Fibroblast of lung (primary cell): ENCODE measurements at places on chromosomes 2 and 18. TPM values are rescaled to one million over a fixed set of nuclear protein-coding genes. Genes with fewer than 3 reads are reported as not detected.

GRCh38 chr2:101776172-101777043, 78.9 kb downstream of the MAP4K4 start:
- no peak for DNase-seq

- peak; percentile 27 for DNase-seq
These were observed 408.3 kb downstream of the NUP35 start for GRCh38 chr2:183532514-183532913.

- DNase-seq = peak; percentile 50
These were observed 19.4 kb downstream of the KANSL3 start for GRCh38 chr2:96618596-96619283.

- no peak for DNase-seq
These were observed 138.9 kb upstream of the ASB18 start for GRCh38 chr2:236403125-236403524.

DNA sequence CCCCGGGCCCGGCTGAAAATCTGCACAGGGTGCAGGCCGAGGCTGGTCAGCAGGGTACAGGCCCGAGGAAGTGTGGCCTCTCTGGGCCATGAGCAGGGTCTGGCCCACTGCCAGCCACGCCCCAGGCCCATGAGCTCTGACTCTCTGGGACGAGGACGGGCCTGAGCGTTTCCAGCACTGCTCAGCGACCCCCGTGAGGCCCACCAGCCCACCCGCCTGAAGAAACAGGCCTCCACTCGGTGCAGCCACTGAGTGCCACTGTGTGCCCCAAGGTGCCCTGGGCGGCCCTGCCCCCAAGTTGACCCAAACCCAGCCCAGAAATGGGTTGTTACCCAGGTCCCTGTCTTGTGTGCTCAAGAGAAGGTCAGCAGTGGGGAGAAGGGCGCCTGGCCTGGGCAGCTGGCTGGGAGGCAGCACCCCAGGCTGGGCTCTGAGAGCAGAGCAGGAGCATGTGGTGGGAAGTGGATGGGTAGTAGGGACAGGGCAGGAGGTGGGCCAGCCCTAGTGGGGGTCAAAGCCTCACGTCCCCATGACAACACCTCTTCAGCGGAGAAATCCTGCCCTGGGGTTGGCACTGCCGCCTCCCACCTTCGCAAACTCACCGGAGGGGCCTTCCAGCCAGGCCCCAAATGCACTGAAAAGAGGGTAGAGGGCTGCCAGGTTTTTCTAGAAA, 2.1 kb upstream of the SNED1 start:
- no peak for DNase-seq

- no peak for DNase-seq
These were observed 92.2 kb downstream of the TEX51 start for GRCh38 chr2:126990605-126991532.

- no peak for DNase-seq
These were observed 254.9 kb upstream of the HS6ST1 start for GRCh38 chr2:128573531-128573930.

- DNase-seq = no peak
These were observed 157.4 kb upstream of the KCTD1 start for GRCh38 chr18:26705757-26706156.

DNA sequence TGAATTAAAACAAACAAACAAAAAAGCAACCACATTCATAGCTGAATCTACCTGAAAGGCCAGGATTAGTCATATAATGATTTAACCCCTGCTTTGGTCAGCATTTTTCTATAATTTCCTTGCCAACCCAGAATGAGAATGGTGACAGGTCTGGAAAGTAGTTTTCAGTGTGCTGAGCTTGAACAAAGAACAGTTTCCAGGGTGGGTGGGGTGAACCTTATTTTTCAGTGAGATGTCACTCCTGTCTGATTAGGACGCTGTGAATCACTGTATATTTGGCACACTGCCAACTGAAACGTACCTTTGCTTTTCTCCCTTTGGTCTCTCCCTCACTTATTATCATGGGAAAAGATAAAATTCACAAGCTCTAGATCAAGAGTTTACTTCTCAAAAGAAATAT, 35.0 kb upstream of the DSC1 start:
- peak; percentile 40 for DNase-seq

- no peak for DNase-seq
These were observed 45.3 kb downstream of the CHRNA1 start for GRCh38 chr2:174719016-174719415.

- DNase-seq = peak; percentile 45
These were observed 58.7 kb upstream of the ACTR3 start for GRCh38 chr2:113831161-113831560.

DNA sequence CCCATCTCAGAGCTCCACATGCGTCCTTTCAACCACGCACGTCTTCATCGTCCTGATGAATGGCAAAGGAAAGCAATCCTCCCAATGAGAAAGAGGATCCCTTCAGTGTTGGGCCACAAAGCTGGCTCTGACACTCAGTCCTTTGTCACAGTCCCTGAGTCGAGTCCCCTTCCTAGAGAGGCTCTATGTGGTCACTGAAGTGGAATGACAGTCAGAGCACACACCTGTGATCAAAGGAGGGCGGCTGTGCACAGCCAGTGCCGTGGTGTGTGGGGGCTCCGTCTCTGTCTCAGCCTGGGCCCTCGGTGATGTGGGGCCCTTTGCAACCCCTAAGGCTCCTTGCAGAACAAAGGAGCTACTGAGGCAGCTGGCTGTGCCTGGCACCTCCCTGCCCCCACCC, 157.3 kb upstream of the APCDD1 start:
- no peak for DNase-seq

GRCh38 chr2:137411585-137411984, 552.7 kb upstream of the HNMT start:
- no peak for DNase-seq

- no peak for DNase-seq
These were observed 13.1 kb downstream of the CLEC4F start for GRCh38 chr2:70807102-70807827.

DNA sequence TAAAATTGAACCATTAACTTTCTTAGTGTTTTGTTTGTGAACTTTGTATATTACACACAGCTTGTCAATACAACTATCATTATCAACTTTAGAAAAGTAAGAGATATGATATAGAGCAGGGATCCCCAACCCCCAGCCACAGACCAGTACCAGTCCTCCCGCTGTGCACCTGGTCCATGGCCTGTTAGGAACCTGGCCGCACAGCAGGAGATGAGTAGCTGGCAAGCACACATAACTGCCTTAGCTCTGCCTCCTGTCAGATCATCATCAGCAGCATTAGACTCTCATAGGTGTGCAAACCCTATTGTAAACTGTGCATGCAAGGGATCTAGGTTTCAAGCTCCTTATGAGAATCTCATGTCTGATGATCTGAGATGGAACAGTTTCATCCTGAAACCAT, 491.0 kb upstream of the NXPH2 start:
- DNase-seq = no peak

GRCh38 chr2:169393068-169393590, 30.8 kb upstream of the LRP2 start:
- DNase-seq = no peak

DNA sequence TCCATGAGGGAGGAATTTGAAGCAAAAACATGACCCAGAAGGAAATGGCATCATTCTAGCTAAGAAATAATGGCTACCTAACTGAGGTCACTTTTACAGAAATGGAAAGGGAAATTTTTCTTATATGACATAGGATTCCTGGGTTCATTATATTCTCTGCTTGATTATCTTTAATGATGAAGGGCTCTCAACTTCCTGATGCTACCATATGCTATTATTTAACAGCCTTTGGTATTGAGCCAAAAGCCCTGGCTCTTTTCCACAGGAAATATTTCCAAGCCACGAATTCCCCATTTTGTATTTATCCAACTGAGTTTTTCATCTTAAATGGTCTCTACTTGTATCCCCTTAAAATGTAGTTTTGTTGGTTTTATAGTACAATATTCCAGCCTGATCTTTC, 63.2 kb upstream of the NPAS2 start:
- DNase-seq = no peak

DNA sequence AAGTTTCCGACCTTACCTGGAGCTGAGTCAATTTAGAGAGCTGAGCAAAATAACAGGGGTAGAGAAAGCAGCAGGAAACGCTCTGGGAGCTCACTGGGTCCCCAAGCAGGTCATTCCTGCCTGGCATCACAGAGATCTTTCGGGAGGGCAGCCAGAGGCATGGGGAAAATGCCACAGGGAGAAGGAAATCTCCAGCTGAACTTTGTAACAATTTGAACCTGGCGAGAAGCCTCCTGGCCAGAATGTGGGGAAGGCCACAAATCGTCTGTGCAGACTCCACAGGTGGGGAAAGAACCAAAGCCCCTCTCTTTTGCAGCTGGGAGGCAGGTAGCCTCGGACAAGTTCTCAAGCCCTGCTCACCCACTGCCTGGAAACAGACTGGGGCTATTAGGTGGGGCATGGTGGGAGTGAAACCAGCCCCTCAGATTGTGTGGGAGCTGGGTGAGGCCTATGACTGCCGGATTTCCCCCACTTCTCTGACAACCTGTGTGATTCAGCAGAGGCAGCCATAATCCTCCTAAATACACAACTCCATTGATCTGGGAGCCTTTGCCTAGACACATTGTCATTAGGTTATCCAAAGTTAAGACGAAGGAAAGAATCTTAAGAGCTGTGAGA, 53.9 kb downstream of the INO80D start:
- no peak for DNase-seq

GRCh38 chr18:23933407-23933806, 81.1 kb upstream of the TTC39C start:
- peak; percentile 15 for DNase-seq

GRCh38 chr2:216588861-216589710, 44.1 kb upstream of the IGFBP2 start:
- no peak for DNase-seq

DNA sequence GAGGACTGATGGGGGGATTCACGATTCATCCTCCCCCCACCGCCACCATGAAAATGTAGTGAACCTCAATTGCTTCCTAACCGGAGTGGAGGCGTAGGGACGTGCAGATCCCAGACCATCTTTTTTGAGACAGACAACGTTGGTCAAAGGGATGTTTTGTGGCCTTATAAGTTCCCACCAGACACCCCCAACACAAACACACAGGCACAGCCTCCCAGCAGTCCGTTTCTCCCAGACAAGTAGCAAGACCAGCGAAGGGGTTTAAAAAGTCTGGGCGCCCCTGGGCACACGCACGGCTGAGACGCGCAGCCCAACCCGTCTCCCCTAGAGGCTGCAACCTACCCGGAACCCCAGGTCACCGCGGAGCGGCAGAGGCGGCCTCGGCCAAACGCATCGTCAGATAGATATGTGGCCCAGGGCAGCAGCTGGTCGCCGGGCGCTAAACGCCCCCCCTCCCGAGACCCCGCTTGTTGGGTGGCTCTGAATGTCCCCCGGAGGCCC, 1.3 kb downstream of the GBX2 start:
- no peak for DNase-seq

GRCh38 chr2:216298719-216299495, 73.4 kb downstream of the MARCHF4 start:
- no peak for DNase-seq

- no peak for DNase-seq
These were observed 18.2 kb downstream of the TTR start for GRCh38 chr18:31609886-31610285.

DNA sequence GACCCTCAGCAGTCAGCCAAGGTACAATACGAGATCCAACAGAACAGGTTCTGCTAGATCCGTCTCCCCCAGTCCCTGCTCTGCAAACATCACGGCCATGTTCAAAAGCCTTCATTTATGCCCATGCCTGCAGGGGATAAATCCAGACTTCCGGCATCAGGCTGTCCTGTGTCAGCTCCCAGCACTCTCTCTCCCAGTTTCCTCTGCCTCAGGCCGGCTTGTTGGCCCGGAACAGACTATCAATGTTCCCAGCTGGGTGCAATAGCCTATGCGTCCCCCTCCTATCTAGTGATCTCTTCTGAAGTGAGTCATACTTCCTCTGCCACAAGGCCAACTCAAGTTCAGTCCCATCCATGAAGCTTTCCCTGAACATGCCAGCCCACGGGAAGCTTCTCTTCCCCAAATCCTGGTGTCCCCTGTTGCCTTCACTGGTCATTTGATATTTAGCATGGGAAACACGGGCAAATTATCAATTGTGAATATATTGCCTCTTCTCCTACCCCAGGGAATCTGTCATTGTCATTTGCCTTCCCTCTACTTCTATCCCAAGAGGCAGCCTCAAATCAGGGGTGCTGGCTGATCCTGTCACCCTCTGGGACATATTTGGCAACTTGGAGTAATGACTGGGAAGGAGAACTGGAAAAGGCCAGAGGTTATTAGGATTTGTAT, 51.1 kb downstream of the CAPN13 start:
- no peak for DNase-seq

- DNase-seq = peak; percentile 84
These were observed 60.5 kb downstream of the G6PC2 start for GRCh38 chr2:168961450-168962229.

GRCh38 chr2:222835823-222836151, 25.0 kb upstream of the ACSL3 start:
- no peak for DNase-seq

DNA sequence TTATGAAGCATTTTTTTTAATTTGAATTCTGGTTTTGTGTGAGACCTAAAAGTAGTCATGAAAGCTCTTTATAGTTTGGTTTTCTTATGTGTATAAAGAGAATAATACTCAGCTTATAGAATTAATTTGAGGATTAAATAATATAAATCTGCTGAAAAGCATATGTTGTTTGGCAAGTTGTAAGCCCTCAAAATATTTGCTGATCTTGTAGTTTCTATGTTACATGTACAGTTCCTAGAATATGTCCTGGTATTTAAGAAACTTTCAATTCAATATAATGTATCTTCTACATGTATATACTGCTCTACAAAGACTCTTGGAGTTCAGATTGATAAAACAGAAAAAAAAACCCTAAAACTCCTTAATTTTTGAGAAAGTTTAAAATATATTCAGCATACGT, 605.5 kb upstream of the FAM98A start:
- DNase-seq = no peak

DNA sequence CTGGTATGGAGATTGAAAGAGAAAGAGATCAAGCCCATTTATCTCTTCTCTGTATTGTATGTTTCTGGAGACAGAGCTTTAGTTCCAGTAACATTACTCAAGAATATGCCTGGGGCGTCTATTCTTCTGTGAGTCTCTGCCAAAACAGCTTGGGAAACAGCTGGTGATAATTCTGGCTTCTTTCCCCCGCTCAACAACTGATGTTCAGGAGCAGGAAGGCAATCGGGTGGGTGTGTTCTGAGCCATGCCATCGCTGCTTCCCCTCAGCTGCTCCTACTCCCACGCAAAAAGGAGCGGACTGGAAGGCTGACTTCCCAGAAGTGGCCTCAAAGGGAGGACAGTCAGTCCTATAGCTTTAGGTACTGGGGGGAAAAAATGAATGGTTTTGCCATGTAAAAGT, 695.1 kb downstream of the PLCL1 start:
- DNase-seq = peak; percentile 82

The STARD6 gene
- 0.33 TPM in 1 of 2 replicates, not detected in the other for total RNA-seq

The VIL1 gene
- not detected in 2 replicates for total RNA-seq

The SCN2A gene
- 2.1 and 7.1 TPM in 2 replicates for total RNA-seq

The UCN gene
- 1.2 and 1.3 TPM in 2 replicates for total RNA-seq

The SNTG2 gene
- total RNA-seq = not detected in 2 replicates

The CYP1B1 gene
- total RNA-seq = 94.1 and 97.3 TPM in 2 replicates

The RTP5 gene
- total RNA-seq = not detected in 2 replicates

The CPSF3 gene
- total RNA-seq = 46.2 and 53.0 TPM in 2 replicates

The ACOXL gene
- total RNA-seq = not detected in 2 replicates
